MCF 10A (cell line): ENCODE measurements at places on chromosomes 12 and 14.

DNA sequence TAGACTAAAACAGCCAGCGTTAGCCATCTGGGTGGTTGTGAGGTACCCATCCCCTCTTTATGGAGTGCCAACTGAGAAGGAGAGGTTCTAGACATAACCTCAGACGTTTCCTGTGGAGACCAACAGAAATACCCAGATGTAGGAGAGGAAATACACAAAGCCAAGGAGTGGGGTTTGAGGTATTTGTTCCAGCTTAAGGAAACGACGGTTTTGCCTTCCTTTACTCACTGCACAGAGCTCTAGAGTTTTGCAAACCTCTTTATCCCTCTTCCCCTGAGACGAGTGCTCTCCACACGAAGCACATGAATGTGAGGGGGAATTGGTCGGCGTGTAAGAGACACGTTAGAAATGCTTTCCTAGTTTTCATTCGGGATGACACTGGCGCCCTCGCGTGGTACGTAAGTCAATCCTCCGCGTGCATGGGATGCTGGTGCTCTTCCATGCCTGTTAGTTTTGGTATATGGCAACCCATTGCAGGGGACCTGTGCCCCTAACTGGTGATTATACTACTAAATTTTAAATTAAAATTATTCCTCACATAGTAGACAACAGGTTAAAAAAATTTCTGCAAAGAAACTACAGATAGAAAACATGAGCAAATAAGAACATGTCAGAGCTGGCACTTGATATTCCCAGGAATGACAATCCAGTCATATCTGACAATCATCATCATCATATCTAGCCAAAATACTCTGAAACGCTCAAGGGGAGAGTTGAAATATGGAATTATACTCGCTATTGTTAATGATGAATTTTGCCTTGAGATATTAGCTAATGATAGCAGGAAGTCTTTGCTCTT, 121.7 kb downstream of the PPM1H start:
- DNase-seq, result peak; percentile 76

- DNase-seq, result no peak
Measured at GRCh38 chr14:73634011-73634833, 10.6 kb upstream of the DNAL1 start.

DNA sequence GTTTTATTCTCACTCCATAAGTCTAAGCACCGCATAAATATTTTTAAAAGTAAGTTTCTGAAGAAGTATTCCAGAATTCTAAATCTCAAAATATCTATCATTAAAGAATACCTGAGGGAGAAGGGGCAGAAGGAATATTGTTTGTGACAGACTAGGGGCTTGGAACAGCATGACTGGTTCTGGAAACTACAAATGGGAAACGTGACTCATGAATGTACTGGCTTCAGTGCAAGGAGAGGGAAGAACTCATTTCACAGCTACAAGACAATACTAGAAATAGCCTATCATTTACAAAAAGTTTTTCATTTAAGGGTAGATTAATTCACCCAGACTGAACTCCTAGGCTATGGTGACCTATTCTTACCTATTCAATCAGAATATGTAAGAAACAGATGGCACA, 121.3 kb downstream of the SLC25A21 start:
- peak; percentile 39 for DNase-seq

GRCh38 chr14:101961011-101961721, 3.2 kb upstream of the DYNC1H1 start:
- peak; percentile 82 for DNase-seq

GRCh38 chr12:95836630-95837239, 22.0 kb upstream of the SNRPF start:
- DNase-seq, result no peak

DNA sequence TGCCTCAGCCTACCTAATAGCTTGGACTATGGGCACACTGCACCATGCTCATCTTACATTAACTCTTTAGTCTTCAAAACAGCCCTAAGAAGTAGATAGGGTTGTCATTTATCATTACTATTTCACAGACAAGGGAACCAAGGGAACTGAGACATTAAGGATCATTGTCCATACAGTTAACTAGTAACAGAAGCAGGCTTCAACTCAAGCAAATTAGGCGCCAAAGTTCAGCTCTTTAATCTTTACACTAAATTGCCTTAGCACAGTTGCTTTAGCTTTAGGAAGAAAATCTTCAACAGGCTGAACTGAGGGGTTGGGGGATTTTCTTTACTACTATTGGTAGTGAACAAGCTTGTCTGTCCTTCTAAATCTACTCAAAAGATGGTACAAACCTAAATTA, 68.8 kb upstream of the CAND1 start:
- DNase-seq, result no peak

DNA sequence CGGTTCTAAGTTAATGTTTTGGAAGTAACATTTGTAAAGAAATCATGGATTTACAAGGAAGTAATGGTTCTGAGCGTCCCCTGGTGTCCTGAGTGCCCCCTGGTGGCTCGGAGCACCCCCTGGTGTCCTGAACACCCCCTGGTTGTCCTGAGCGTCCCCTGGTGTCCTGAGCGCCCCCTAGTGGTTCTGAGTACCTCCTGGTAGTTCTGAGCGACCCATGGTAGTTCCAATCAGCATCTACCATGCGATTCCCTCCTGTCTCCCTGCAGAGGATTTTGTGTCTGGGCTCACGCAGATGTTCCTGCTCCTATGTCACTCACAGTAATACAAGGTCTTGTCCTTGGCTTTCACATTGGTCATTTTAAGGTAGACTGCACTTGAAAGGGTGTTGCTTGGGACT, 1352.9 kb downstream of the TMEM121 start:
- DNase-seq, result peak; percentile 68

DNA sequence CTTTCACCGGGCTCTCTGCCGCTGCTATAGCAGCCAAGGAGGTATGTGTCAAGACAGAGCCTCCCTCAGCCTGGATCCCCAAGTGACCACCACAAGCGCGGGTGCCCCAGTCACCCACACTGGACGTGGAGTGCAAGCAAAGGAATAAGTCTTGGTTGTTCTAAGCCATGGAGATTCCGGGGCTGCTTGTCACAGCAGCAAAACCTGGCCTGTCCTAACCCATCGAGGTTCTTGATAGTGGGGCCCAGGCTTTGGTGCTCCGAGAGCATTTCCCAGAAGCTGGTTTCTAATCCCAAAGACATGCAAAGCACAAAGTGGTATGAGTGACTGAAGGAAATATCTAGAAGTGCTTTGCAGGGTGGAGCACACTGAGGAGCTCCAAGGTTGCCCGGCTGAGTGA, 51.3 kb downstream of the SCARB1 start:
- no peak for DNase-seq

DNA sequence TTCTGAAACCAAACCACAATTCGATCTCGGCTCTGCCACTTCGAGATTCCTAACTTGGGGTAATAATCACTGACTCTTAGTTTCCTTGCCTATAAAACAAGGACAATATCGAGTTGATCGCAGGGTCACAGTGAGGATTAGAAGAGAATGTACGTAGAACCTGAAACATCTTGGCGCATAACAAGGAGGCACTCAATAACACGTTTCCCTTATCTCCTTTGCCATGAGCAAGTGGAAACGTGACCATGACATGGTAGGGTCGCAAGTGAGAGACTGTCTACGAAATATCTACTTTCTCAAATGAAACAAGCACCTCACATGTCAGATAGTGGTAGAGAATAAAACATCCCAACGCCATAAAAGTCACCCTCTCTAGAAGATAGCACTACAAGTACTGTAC, 2.3 kb downstream of the DICER1 start:
- DNase-seq, result no peak

DNA sequence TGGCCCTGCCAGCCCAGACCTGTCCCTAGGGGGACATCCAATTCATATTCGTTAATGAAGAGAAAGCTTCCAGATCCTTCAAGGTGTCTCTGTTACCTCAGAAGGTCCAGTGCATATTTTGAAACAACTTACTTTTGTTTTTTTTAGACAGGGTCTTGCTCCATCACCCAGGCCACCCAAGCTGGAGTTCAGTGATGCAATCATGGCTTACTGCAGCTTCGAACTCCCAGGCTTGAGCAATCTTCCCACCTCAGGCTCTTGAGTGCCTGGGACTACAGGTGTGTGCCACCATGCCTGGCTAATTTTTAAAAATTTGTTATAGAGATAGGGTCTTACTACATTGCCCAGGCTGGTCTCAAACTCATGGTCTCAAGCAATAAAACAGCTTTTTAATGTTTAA, 48.4 kb downstream of the B4GALNT3 start:
- DNase-seq, result peak; percentile 77

DNA sequence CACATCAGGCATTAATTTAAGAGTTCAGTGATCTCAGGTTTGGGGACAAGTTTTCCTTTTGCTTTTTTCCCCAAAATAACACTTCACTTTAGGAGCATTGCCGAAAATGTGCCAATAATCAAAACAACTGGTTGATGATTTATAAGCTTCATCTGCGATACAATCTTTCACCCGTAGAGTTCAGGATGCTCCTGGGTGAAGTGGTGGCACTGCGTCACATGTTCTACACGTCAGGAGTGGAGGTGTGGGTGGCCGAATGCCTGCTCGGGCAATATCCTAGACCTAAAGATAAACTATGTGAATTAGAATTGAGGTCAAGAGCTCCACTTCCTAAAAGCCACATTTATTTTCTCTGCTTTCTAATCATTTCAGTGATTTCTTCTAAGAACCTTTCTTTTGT, 70.9 kb upstream of the DICER1 start:
- DNase-seq, result no peak

- no peak for DNase-seq
Measured at GRCh38 chr12:9074484-9075137, 41.1 kb downstream of the A2M start.
